ENCODE measurements at places on chromosomes 5 and 9.

- peak; percentile 73 for DNase-seq
Observed at GRCh38 chr5:179023528-179024189, at the start of gene ZNF879. Gene ZNF879 (plus strand): TSS chr5:179023804. CDS start chr5:179025005, 1,201 bp downstream.

GRCh38 chr9:100419166-100419565 lies 7.8 kb upstream of the MSANTD3 start:
- no peak for DNase-seq

DNA sequence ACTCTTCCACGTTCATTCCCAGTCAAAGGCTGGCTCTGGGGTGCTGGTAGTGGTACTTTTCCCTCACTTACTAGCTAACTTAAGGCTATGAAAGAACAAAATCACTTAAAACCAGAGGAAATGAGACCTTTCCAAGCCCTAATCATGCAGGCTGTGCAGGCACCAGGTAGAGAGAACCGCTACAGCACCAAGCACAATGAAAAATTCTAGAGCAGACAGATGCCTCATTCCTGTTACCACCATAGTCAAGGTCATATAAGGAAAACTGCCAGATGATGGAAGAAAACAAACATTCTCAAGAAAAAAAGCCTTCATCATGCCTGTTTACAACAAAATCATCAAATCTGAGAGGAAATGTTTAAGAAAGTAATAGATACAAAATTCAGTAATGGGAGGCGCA lies 374.4 kb upstream of the PDE4D start:
- DNase-seq = no peak

DNA sequence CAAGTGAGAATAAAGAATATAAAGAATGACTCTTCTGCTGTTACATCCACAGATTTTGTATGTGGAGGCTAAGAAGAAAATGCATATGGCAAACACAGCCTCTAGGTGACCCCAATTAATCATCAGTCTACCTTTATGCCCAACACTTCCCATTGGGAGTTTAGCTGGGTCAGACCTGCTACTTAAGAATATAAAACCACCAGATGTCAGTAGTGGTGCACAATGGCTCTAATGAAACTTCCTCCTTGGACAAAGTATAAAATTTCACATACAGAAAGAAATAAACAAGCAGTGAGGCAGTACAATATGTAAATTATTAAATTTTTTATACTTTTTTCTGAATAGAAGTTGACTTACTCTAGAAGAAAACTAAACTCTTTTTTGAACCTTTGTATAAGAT lies 539.9 kb downstream of the BRINP1 start:
- DNase-seq = no peak

GRCh38 chr5:135162661-135163265 lies 128.7 kb upstream of the PITX1 start:
- DNase-seq = no peak

DNA sequence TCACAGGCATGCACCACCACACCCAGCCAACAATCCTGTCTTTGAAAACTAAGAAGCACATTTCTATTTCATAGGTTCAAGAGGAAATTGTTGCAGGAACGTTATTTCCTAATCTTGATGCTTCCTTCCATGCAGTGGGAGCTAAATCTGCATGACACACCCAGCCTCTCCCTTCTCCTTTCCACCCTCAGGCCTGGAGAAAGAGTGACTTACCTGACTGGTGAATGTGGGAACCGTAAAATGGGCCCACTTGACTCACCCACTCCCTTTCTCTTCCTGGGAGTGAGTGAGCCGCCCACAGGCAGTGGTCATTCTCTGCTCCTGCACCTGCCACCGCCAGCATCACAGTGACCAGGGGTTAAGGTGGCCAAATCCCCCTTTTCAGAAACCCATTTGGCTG lies 78.2 kb downstream of the C9orf50 start:
- peak; percentile 48 for DNase-seq

DNA sequence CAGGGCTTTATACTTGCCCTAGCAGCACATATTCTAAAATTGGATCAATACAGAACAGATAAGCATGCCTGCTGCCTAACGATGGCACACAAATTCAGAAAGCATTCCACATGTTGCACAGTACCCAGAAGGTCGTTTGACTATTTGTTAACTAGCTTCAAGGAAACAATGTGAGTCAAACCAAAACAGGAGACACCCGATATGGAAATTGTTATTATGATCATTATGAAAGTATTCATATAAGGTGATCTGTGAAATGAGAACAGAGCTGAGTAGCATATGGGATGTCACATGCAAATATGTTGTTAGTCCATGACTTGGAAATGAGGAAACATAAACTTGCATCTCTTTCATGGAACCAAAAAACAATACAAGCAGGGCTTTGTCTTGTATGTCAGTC lies 56.3 kb upstream of the BICD2 start:
- no peak for DNase-seq

- no peak for DNase-seq
Observed at GRCh38 chr9:71820403-71820921, 52.1 kb upstream of the CEMIP2 start.

DNA sequence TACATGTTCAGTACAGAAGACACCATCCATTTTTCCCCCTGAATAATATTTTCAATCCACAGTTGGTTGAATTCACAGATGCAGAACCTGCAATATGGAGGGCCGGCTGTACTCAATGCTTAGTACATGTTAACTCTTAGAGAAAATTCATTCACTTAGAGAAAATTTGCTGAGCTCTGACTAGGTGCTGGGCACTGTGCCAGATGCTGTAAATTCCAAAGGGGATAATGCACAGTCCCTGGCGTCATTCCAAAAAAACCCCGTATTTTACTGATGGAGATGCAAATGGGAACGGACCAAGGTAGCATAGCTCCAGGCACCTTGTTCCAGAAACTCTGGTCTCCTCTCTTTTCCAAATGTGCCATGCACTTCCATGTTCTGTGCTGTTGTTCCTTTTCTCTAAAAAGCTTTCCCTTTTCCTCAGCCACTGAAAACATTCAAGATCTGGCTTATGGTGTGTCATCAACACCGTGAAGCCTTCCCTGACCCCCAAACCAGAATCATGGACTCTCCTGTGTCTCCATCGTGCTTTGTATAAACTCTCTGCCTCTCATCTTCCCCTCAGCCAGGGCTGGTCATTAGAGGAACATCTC lies 55.7 kb upstream of the COL15A1 start:
- DNase-seq = no peak

GRCh38 chr9:128607642-128608350 lies 48.9 kb downstream of the DYNC2I2 start:
- no peak for DNase-seq

- DNase-seq = no peak
Observed at GRCh38 chr9:124473310-124473709, 23.1 kb downstream of the ADGRD2 start.

- no peak for DNase-seq
Observed at GRCh38 chr9:92612292-92612691, 57.6 kb downstream of the IPPK start.

DNA sequence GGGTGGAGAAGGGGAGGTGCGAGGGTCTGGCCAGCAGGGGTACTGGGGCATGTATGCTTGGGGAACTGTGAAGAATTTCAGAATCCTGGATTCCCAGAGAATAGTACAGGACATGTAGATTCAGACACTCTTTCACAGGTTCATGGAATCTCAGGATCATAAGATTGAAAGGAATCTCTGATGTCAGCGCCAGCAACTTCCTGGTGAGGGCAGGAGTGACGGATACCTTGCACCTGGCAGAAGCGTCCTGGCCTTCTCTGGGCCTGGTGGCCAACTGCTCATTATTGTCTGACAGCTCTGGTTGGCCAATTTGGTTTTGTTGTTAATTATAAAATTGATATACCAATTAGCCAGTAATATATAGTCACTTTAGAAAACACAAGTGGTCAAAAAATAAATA lies 6.9 kb downstream of the GM2A start:
- no peak for DNase-seq

DNA sequence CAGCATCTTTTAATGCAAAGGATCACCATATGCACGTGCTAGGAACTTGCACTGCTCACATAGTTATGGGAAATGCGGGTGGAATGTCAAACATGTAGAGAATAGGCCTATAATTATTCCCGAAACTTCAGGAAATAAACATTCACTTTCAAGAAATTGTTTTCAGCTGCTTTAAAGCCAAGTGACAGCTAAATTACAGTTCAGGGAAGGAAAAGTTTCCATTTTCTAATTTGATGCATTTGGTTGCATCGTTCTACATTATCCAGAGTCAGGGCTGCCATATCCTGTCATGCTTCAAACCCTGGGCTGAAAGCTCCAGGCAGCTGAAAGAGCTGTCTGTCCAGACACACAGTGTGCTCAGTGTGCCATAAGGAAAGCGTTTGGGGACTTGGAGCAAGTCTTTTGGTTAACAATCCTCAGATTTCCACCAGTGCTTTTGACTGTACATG lies 518.1 kb downstream of the CSNK1G3 start:
- DNase-seq = no peak

- DNase-seq = no peak
Observed at GRCh38 chr5:55387865-55388264, 80.1 kb downstream of the MTREX start.

- DNase-seq = no peak
Observed at GRCh38 chr5:173420108-173420507, 91.9 kb upstream of the STC2 start.

GRCh38 chr9:104900324-104900723 lies 27.6 kb downstream of the ABCA1 start:
- no peak for DNase-seq

- no peak for DNase-seq
Observed at GRCh38 chr5:168423971-168424370, 62.3 kb upstream of the RARS1 start.

DNA sequence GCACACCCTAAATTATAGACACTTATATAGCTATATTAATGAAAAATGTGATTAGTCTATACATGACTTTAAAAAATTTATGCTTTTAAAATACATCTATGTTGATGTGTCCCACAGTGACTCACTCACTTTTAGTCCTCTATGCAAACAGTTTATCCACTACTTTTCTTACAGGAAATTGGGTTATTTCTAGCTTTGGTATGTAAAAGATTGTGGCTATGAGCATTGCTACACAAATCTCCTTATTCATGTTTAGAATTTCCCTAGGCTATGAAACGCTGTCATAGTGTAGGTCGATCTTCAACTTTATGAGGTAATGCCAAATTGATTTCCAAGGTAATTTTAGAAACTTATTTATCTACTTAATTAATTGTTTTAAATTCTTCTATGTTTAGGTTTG lies 687.4 kb downstream of the PRR16 start:
- DNase-seq = no peak

DNA sequence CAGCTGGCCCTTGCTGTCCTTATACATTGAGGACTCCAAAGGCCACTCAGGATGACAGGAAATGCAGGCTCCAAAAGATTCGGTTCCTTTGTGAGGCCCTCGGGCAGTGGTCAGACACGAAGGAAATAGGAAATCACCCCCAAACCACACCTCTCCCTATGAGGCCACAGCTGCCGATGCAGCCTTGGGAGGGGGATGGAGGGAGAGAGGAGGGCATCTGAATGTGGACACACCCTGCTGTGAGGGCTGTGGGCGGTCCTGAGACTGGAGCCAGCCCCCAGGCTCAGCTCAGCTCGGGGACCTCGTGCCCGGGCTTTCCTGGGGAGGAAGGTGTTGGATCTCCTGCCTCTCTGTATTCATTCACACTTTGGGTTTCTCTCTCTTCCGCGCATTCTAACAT lies 2.7 kb upstream of the CLPTM1L start:
- no peak for DNase-seq

GRCh38 chr5:143231973-143232812 lies 171.3 kb downstream of the NR3C1 start:
- DNase-seq = no peak

DNA sequence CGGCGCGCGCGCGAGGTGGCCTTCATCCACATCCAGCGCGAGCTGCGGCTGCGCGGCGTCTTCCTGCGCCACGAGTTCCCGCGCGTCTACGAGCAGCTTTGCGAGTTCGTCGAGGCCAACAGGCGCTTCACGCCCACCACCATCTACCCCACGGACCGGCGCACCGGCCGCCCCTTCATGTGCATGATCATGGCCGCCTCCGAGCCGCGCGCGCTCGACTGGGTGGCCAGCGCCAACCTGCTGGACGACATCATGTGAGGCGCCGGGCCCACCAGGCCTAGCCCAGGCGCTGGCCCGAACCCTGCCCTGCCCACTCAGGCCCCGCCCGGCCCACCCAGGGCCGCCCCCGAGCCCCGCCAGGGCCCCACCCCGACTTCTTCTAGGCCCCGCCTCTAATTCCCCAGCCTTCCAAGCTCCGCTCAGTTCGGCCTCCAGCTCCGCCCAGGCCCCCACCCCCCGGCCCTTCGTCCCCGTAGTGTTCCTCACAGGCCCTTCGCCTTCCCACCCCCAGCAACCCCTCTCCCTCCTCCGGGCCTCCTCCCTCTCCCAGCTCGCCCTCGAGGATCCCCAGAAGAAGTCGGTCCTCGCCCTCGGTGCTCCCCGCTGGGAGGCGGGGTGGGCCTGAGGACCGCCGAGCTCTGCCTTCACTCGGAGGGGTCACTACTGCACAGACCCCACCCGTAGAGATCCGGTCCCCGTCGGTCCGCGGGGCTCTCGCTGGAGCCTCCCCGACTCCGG lies 2.0 kb upstream of the PHPT1 start:
- DNase-seq = no peak

DNA sequence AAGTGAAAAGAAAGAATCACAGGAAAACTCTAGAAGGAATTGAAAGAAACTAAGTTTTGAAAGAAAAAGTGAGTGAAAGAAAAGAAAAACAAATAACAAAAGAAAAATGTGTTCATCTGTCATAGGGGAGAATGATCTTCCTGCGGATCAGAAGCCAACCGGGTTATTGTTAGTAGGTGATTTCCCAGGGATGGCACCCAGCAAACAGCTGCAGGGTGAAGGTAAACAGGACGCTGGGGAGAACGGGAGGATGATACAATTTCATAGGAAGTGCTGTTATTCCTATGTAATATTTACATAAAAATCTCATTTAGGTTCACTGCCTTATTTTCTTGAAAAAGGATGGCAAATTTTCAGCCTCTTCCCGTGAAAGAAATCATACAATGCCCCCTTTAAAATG lies 72.4 kb upstream of the LHFPL2 start:
- no peak for DNase-seq

GRCh38 chr9:121505903-121506735 lies 6.5 kb upstream of the GGTA1 start:
- no peak for DNase-seq

DNA sequence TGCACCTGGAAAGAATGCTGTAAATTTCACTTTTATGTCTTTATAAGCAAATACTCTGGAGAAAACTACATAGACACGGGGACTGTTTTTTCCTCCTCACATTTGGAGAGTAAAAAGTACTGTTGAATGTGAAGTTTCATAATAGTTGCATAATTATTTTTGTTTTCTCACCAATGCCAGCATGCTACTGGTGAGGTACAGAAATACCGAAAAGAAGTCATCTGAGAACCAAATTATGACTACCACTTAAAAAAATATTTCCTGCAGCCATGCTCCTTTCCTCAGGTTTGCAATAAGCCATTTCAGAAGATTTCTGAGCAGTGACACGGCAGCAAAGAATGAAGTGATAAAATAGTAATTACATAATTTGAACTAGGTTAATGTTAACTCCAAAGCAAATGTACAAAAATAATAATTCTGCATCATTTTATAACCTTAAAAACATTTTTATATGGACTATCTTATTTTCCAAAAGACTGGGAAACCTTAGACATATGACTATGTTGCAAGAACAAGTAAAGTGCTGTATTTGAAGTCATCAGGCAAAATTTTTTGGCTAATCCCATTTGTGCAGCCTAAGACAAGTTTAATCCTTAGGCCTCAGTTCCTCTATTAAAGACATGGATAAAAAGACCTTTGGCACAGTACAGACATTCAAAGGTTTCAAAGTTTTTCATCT lies 144.7 kb downstream of the PCSK1 start:
- no peak for DNase-seq

GRCh38 chr5:59218424-59219045 lies 635.7 kb downstream of the RAB3C start:
- DNase-seq = no peak

GRCh38 chr9:71822456-71822855 lies 54.1 kb upstream of the CEMIP2 start:
- no peak for DNase-seq

GRCh38 chr9:74528207-74528606 lies 31.1 kb downstream of the RORB start:
- DNase-seq = no peak

Data from epithelial cell of prostate (primary cell).